Thoracic aorta (tissue), 2 donors: ENCODE measurements at places on chromosomes 7 and 10. TPM values are rescaled to one million over a fixed set of nuclear protein-coding genes. Genes with fewer than 3 reads are reported as not detected.

Gene SPDYE6
- total RNA-seq: not detected

Gene SNX13
- total RNA-seq: 73.2 TPM

GRCh38 chr7:107446988-107447387 lies 22.9 kb upstream of the GPR22 start:
- DNase-seq: no peak

DNA sequence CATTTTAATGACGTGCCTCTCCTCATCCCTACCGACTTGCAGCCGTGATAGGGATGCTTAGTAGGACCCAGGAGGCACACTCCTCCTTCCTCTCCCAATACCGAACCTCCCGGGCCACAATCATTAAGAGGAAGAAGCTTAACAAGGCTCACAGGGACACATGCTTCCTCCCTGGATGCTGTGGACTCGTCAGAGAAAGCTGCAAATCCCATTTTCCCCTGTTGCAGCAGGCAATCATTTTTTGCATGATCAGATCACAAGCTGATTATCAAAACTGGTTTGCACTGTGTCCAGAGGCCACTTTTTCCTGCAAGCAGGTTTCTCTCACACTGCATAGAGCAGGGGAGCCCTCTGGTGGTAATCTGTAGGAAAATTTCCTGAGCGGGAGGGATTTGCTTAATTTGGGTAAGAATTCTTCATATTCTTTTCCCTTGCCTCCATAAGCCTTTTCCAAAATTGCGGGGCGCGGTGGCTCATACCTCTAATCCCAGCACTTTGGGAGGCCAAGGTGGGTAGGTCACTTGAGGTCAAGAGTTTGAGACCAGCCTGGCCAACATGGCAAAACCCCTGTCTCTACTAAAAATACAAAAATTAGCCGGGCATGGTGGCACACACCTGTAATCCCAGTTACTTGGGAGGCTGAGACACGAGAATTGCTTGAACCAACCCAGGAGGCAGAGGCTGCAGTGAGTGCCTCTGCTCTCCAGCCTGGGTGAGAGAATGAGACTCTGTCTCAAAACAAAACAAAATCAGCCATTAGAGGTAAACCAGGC lies 16.1 kb upstream of the LAMB4 start:
- peak; percentile 2 for DNase-seq

DNA sequence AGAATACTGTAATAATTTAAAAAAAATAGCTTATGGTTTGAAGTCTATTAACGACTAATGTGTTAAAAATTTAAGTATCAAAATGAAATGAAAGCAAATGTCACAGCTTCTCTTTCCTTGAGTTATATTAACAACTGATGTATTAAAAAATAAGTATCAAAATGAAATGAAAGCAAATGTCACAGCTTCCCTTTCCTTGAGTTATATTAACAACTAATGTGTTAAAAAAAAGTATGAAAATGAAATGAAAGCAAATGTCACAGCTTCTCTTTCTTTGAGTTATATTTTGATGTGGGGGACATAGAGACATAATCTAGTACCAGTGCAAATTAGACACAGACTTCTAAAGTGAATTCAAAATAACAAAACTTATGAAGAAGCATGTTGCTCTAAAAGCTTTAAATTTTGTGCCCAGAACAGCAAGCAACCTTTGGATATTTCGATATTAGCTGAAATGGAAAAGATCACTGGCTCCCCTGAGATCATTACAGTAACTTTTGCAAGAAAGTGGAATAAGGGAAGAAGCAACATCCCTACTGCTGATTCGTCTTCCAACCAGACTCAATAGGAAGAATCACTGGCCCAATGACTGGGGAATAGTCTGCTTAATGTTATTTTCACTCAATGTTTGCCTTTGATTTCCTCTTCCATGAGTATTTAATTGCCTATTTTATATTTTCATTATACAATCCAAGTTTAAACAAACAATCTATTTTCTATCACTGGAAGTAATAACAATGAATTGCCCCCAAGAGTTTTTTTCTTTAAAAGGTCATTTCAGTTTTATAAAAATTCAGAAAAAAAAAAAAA lies 8.0 kb downstream of the SKAP2 start:
- no peak for DNase-seq

GRCh38 chr10:31083765-31084184 lies 52.1 kb upstream of the ZNF438 start:
- no peak for DNase-seq

GRCh38 chr10:67622511-67622910 lies 73.5 kb downstream of the CTNNA3 start:
- no peak for DNase-seq

GRCh38 chr10:26755443-26755903 lies 58.0 kb downstream of the PDSS1 start:
- no peak for DNase-seq

DNA sequence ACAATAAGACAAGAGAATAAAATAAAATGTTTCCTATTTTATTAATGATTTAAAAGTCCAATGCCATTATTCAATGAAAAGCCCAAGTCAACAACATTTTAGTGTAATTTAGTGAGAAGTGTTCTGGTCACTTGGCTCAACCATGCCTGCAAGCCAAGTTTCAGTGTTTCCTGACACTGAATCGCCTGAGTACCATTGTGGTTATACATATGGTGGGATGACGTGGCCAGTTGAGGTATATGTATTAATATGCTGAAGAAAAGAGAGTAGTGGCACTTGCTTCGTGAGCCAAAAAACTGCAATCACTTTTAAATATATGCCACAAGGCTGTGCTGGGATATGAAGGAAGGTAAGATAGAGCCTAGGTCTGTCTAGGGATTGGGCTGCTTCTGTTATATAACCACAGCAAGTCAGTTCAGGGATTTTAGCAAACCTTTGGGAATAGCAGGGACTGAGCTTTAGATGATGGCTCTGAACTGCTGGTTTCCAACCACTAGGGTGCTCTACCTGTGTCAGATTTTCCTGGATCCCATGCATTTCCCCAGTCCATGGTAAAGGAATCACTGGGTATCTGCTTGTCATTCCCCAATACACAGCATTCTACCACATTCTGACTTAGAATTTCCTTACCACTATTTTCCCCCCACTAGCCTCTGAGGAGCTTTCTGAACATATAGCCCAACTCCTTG lies 214.0 kb upstream of the PRPS1L1 start:
- no peak for DNase-seq

DNA sequence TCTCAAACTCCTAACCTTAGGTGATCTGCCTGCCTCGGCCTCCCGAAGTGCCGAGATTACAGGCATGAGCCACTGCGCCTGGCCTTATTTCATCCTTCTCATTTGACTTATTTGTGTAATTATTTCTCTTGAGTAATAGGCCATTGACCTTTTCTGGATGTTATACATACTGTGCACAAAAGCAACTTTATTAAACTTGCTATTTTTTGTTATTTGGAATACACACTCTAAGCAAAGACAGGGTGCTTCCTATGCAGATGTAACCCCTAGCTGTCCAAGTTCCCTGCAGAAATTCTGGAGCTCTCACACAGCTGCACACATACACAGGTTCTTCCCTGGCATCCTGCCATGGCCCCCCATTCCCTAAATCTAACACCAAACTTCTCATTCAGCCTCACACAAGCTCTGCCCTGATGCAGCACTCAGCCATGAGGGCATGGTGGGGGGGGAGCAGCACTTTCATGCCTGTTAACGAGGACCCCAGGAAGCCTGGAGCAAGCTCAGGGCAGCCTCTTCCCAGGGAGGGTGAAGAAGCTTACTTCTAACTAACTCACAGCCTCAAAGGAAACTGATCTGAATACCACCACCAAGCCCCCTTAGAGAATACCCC lies 33.2 kb downstream of the SH3PXD2A start:
- no peak for DNase-seq
